Right renal pelvis (tissue), 4 donors: ENCODE measurements at places on chromosomes 7 and 10.
A peak's percentile ranks its signal among the peaks of the same experiment; 100 is the strongest.

DNA sequence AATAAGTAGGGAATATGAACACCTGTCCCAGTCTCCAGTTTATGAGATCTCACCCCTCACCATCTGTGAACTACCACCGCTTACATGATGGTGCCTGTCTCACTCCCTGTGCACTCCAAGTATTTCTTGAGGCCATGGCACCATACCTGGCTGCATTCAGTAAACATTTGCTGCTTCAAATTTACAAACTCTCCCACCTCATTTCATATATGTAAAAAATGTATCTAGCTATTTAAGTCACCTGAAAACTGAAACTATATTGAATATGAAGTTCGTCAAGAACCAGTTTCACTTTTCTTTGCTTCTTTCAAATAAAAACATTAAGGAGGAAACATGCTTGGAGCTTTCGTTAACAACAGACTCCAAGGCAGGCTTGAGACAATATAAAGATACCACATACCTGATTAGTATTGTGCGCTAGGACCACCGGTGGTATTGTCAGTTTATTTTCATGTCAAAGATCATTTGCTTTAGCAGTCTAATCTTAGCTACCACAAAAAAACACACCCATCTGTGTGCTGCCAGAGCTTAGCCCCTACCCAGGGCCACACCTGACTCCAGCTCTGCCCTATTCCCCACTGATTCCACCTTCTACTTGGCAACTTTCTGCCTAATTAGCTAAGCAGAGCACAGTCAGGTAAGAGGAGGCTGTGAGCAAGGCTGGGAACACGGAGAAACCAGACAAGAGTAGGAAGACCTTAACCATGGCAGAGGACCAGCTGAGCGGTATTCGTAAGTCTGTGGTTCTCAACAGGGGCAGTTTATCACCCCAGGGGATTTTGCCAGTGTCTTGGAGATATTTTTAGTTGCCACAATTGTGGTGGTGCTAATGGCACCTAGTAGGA lies 92.0 kb downstream of the ZFAND4 start:
- no peak for DNase-seq

DNA sequence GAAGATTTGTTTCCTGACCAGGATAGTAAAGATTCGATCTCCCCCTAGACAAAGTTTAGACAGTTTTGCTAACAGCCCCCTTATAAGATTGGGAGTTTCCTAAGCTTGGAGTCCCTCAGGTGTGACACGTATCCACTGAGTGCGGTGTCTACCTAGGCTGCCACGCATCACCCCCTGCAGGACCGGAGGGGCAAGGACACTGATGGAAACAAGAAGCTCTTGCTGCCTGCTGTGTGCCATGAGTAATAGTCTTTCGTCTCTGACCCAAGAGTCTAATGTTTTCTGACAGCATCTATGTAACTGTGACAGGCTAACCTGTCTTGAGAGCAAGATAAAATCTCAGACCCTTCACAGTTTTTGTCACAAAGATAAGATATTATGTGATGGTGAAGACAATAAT lies 173.5 kb downstream of the SEMA3E start:
- DNase-seq, result no peak

DNA sequence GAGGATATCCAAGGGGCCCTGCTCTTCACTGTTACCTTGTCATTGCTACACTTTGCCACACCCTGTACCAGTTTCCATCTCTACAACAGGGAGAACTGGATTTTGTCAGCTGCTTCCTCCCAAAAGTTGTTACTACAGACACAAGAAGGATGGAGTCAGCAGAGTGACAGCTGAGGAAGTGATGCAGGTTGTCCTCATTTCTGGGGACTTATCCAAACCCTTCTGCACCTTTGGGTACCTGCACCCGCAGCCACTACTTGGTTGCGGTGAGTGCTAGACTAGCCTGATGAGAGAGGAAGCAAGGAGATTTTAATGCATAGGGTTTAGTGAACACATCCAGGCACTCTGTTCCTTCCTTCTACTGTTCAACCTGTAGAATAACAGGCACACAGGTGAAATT lies 281.0 kb downstream of the RPS24 start:
- DNase-seq, result no peak

- DNase-seq, result no peak
Observed at GRCh38 chr7:27999829-28000228, 180.8 kb downstream of the JAZF1 start.

GRCh38 chr10:129870474-129870757 lies 93.7 kb downstream of the EBF3 start:
- no peak for DNase-seq

- DNase-seq, result no peak
Observed at GRCh38 chr10:11175823-11176243, 158.2 kb downstream of the CELF2 start.

- no peak for DNase-seq
Observed at GRCh38 chr10:71523756-71524155, 127.0 kb downstream of the CDH23 start.

DNA sequence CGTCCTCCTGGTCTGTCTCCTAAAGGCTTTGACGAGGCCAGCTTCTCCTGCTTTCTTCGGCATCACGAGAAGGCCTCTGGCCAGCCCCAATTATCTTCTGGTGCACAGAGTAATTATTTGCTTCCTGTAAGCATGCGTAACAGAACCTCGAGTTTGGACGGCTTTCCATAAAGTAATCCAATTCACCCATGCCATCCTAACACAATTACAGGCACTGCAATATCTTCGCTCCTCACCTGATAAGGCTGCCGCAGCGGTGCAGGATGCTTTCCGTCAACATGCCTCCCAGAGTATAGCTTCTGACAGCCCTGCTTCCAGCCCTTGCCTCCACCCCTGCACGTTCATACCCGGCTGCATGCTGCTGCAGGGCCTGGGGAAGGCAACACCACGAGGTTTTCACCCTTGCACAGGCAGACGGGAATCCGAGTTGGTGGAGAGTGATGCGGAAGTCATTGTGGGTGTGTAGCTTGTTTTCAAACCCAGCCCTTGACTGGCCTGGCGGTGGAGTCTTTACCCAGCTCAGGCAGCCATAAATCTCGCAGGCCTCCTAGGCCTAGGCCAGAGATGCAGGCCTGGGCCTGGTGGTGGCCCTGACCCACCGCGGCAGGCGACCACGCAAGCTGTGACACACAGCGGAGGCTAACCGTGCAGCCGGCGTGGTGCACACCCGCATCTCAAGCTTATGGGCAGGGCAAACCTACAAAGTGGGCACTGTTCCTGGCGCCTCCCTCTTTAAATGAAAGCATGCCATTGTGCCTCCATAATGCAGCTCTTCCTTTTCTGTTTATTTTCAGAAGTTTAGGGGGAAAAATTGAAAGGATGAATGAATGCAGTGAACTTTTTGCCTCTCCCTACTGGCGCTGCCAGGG lies 12.7 kb downstream of the EBF3 start:
- DNase-seq, result no peak

DNA sequence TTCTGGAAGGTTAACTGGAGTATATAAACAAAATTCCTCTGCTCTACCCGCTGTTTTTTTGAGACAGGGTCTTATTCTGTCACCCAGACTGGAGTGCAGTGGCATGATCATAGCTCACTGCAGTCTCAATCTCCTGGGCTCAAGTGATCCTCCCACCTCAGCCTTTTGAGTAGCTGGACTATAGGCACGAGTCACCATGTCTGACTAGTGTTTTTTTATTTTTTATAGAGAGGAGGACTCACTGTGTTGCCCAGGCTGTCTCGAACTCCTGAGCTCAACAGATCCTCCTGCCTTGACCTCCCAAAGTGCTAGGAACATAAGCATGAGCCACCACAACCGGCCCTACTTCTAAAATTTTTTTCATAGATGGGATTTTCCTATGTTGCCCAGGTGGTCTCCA lies 2.2 kb downstream of the RAB18 start:
- no peak for DNase-seq

GRCh38 chr10:103840740-103841070 lies 14.7 kb downstream of the SH3PXD2A start:
- DNase-seq, result no peak

- no peak for DNase-seq
Observed at GRCh38 chr10:75616874-75617478, 185.6 kb downstream of the LRMDA start.

DNA sequence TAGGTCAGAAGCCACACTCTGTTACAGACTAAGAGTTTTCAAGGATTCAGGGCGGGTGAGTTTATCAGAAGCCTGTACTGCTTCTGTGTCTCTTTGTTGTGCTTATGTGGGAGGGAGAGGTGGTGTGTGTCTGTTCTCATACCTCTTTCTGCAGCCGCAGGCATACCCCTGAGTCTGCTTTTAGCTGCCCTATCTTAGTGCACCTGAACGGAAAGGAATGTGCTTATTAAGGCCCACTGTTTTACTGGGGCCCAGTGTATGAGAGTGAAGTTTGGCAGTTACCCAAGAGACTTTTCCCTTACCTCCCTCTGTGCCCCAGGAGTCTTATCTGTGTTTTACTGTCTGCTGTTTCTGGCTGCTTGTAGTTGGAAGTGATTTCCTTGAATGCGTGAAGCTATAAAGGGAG lies 104.3 kb downstream of the TYW1 start:
- no peak for DNase-seq

GRCh38 chr7:24370541-24370940 lies 86.6 kb downstream of the NPY start:
- no peak for DNase-seq

DNA sequence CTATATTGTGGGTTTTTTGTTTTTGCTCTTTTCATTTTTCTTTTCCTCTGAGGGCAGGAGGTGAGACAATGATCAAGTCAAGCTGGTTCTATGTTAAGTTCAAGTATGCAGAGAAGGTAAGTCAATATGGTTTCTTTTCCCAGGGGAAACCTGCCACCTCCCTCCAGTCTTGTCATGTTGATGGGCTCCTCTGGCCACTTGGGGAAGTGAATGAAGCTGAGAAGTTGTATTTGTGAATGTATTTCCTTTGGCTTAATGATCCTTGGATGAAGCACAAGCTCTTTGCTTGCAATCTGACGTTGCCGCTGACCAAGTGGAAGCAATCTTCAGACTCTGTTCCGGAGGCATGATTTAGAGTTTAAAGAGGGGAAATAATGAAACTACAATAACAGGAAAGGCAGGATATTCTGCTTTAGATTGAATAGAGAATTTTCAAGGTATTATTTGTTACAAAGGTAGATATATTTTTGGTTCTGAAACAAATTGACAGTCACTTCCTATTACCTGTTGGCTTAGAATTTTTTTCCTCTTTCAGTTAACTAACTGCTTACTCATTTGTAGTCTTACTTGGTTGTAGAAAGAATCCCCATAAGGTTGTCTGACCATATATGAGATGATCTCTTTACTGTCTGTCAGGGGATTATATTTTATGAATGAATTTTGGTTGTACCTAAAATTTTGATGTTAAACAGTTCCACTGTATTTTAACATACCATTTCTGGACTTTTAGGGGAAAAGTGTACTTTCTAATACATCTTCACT lies 369.6 kb downstream of the AUTS2 start:
- peak; percentile 21 for DNase-seq

GRCh38 chr7:149654588-149654987 lies 118.8 kb downstream of the ZNF467 start:
- DNase-seq, result no peak

DNA sequence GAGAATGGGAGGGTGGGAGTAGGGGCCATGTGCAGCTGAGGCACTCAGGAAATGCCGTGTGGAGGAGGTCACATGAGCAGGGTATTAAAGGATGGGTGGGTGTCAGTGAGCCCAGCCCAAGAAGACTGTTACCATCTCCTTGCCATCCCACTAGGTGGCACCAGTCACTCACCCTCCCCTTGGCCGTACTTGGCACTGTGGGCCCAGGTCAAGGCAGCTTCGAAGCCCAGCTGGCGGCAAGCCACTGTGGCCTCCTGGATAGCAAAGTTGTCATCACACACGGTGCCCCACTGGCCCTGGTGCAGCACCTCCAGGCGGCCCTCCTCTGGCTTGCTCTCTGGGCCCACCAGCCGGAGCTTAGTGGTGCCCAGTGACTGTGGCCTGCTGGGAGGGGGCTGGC lies 5.4 kb downstream of the LOXL4 start:
- no peak for DNase-seq

GRCh38 chr10:133013463-133013862 lies 71.1 kb upstream of the CFAP46 start:
- no peak for DNase-seq

- DNase-seq, result no peak
Observed at GRCh38 chr7:137325927-137326326, 17.6 kb downstream of the PTN start.

DNA sequence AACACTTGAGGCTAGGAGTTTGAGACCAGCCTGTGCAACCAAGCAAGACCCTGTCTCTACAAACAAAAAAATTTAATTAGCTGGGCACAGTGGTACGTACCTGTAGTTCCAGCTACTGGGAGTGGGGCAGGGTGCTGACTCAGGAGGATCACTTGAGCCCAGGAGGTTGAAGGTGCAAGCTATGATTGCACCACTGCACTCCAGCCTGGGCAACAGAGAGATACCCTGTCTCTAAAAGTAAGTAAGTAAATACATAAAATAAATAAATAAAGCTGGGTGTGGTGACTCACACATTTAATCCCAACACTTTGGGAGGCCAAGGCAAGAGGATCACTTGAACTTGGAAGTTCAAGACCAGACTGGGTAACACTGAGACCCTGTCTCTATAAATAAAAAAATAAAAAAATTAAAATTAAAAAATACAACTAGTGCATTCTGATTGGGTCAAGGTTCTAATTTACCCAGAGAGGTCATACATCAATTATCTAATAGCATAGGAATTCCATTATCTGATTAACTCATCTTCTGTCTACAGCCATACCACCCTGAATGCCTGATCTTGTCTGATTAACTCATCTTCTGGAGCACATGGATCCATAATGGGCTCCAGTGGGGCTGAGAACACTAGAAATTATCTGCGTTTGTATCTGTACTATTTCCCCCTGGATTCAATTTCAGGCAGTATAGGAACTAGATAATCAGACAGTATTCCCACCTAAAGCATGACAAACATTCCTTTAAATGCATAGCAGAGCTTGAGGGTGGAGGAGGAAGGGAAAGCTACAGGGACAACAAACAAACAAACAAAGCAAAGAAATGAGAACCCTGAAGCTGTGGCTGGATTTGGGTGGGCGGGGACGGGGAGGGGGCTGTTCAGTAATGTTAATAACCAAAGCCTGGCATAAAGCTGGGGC lies 21.0 kb upstream of the HILPDA start:
- no peak for DNase-seq

- no peak for DNase-seq
Observed at GRCh38 chr7:120064565-120064964, 208.4 kb upstream of the KCND2 start.

GRCh38 chr7:22332461-22332870 lies 24.5 kb downstream of the RAPGEF5 start:
- no peak for DNase-seq

DNA sequence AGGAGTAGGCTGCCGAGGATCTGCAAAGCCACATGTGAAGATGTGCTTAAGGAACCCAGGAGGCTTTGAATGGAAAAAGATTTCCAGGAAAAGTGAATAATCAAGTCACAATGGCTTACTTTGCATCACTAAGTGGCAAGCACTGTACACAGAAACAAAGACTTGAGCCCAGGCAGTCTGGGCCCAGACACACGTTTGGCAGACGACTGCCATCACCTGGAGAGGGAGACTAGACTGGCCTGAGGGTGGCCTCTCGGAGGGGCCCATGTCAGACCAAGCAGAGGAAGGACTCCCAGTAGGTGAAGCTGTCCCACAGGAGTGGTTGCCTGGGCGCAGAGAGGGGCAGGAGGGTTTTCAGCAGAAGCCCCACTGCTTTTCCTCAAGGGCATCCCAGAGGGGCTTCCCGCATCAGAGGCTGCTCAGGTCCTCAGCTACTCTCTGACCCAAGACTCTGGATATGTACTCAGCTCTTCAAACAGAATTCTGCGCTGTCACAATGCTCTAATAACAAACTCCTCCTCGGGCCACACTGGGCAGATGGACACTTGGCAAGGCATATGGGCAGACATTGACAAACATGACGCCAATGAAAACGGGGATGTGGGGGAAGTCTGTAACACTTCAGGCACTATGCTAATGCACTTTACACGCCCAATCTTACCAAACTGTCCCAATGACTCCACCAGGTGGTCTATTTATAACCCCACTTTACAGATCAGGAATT lies 27.9 kb upstream of the FRAT2 start:
- DNase-seq, result no peak
